ENCODE measurements at places on chromosomes 7 and 10. TPM values are rescaled to one million over a fixed set of nuclear protein-coding genes. Genes with fewer than 3 reads are reported as not detected.

DNA sequence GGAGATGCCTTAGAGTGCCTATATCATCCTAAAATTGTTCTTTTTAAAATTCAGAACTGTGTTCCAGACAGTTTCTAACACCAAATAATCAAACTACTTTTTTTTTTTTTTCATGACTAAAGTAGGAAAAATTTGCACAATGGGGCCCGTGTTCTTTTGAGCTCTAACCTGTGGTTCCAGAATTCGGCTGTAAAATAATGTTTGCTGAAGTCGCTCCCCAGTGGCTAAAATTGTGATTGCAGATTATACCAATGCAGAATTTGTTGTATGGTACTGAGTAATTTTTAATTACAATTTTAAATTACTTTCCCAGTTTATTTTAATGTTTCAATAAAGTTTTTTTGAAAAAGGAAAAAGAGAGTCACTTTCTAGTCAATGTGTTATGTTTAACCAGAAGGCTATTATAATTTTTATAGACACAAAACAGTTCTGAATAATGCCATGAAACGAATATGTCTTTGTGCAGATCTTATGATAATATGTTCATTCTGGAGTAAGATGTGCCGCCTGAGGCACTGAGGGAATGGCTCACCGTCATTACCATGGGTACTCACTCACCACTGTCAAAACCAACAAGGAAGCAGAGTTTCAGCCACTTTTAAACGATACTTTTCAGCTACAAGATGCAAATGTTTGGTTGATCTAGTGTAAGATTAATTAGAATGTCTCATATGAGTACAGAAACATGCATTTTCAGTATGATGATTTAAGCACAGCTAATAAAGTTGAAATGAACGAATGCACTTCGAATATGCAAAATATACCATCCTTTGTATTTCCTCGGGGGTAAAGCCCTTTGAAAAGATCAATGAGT lies 173.6 kb downstream of the PRKCQ start:
- H3K27me3 ChIP-seq, result no peaks in the 10 kb centered on the region
- H3K27ac ChIP-seq, result no peak overlapping the region
- no peaks in the 10 kb centered on the region for H3K36me3 ChIP-seq
- no peak overlapping the region for H3K4me3 ChIP-seq
- no peak for DNase-seq

GRCh38 chr7:38842746-38843145 lies 66.2 kb downstream of the VPS41 start:
- H3K27ac ChIP-seq, result no peak overlapping the region
- H3K27me3 ChIP-seq, result no peaks in the 10 kb centered on the region
- no peak overlapping the region for H3K4me3 ChIP-seq
- H3K36me3 ChIP-seq, result no peaks in the 10 kb centered on the region
- no peaks in the 10 kb centered on the region for H3K4me1 ChIP-seq

DNA sequence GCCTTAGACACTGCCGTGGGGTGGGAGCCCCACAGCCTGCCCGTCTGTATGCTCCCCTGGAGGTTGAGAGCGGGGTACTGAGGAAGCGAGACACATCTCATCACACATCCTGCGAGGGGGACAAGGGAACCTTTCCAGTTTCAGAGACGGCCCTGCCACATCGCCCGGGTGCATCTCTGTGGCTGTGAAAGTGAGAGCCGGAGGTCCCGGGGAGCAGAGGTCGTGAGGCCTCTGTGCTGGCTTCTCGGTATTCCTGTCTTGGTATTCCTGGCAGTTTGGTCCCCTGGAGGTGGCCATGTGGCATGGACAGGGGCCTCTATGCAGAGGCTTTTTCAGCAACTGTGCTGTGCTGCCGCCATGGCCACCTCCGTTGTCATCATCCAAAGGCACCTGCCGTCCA lies 30.8 kb upstream of the UNCX start:
- no peaks in the 10 kb centered on the region for H3K4me1 ChIP-seq
- H3K27ac ChIP-seq, result no peak overlapping the region
- DNase-seq, result no peak
- H3K27me3 ChIP-seq, result no peaks in the 10 kb centered on the region

DNA sequence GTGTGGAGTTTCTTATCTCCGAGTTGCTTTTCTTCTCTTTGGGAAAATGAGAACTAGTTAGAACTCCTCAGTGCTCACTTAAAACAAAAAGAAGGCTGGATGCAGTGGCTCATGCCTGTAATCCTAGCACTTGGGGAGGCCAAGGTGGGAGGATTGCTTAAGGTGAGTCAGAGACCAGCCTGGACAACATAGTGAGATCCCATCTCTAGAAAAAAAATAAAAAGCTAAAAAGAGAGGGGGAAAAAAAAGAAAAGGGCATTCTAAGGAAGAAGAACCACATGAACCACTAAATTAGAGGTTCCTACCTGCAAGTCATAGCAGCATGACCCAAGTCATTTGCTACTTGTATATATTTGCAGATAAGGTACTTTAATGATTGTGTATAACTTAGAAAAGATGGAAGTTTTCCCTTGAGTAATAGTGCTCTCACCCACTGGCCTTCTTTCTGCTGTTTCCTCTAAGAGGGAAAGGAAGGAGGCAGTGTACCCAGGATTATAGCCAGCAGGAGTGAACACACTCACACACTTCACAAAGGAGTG lies 87.8 kb downstream of the CCDC71L start:
- no peaks in the 10 kb centered on the region for H3K4me1 ChIP-seq
- no peaks in the 10 kb centered on the region for H3K36me3 ChIP-seq
- H3K4me3 ChIP-seq, result no peak overlapping the region

- no peaks in the 10 kb centered on the region for H3K36me3 ChIP-seq
- H3K27ac ChIP-seq, result no peak overlapping the region
- H3K4me1 ChIP-seq, result no peaks in the 10 kb centered on the region
- H3K4me3 ChIP-seq, result no peak overlapping the region
- no peak for DNase-seq
These were observed 355.7 kb upstream of the STEAP1 start for GRCh38 chr7:89798599-89798996.

NAT16 gene
- total RNA-seq, result not detected

TLL2 gene
- total RNA-seq, result not detected
